ENCODE measurements at places on chromosomes 3 and 15. TPM values are rescaled to one million over a fixed set of nuclear protein-coding genes. Genes with fewer than 3 reads are reported as not detected.

- peak; percentile 92 for DNase-seq
Measured at GRCh38 chr15:88918738-88919137, 5.6 kb upstream of the MFGE8 start.

DNA sequence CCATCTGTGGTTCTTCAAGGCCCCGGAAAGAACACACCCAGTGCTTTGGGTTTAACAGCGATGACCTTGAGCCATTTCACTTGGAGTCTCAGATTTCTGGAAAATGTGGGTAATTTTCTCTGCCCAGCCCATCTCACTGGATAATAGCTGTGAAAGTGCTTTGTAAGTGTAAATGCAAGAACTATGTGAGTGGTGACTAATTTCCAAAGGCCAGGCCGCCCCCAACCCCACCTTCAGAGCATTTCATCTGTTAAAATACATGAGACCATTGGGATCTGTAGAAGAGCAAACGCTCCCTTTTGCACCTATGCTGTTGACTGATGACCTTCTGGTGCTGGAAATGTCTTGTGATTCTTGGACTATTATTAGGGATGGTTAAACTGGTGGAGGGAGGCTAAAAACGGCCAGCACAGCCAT is 196.8 kb upstream of the LPP start:
- no peak for DNase-seq

Gene BCL6
- 2.8 TPM for total RNA-seq

Gene SLC12A1
- not detected for total RNA-seq

Gene GOLGA6A
- total RNA-seq: not detected

Measured in SJSA1 (cell line).